Stimulated activated CD4-positive, alpha-beta T cell treated with anti-CD3 and anti-CD28 coated beads, Interleukin-2, amount 100 ng/mL, for 4 hours (primary cell): ENCODE measurements at places on chromosomes 2 and 18.

DNA sequence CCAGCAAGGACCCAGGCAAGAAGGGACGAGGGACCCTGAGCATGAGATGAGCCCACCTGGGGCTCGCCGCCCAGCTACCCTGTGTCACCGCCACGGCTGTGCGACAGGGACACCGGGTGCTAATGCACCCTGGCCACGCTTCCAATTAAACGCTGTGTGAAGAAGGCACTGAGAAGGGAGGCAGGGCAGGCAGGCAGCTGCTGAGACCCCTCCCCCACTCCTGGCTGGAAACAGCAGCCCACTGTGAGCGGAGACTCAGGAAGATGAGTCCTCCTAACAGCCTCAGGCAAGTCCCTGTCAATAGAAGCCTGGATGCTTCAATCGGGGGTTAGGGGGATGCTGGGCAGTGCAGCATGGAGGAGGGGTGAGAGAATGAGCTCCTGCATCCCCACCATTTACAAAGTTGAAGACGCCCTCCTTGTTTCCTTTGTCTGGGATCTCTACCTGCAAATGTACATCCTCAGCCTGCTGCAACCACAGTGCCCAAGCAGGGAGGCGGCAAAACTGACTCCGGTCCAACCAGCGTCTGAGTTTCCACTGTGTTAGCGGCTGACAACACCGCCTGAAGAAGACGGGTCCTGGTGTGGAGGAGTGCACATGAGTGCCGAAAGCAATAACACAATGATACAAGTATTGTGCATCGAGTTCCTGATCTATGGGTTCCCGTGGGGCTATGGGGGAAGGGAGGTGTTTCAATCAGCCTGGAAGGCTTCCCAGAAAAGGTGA, 12.8 kb downstream of the TMEM163 start:
- DNase-seq: no peak

DNA sequence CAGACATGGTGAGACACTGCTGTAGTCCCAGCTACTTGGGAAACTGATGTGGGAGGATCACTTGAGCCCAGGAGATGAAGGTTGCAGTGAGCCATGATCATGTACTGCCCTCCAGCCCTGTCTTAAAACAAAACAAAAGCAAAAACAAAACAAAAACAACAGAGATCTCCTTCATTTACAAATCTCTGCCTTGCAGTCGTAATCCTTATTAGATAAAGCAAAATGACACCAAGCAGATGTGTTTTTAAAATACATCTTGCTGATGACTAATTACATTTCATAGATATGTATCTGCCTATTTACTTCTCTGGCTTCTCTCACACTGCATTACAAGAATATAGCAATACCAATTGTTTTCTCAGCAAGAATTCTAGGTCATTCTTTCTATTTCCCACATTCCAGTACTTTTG, 22.8 kb downstream of the NFE2L2 start:
- DNase-seq: no peak

GRCh38 chr2:205692104-205692503, 9.8 kb downstream of the NRP2 start:
- no peak for DNase-seq

- no peak for DNase-seq
These were observed 32.9 kb downstream of the STEAP3 start for GRCh38 chr2:119256582-119256921.

DNA sequence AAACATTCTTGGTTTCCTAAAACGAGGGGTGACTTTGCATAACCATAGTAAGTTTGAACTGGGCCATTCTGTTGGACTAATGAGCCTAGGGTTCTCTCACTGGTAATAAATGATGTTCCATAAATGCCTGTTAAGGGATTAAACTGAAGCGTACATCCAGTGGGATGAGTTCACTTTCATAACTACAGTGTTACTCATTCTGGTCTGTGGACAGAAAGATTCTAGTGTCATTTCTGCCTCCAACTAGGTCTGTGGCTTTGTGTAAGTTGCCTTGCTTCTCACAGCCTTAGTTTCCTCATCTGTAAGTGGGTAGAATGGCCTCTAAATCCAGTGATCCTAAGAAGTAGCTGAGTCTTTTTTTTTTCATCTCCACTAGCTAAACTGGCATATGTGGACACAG, 1860.6 kb upstream of the PIK3C3 start:
- no peak for DNase-seq

- no peak for DNase-seq
These were observed 396.2 kb downstream of the ARHGAP15 start for GRCh38 chr2:143525402-143525860.

DNA sequence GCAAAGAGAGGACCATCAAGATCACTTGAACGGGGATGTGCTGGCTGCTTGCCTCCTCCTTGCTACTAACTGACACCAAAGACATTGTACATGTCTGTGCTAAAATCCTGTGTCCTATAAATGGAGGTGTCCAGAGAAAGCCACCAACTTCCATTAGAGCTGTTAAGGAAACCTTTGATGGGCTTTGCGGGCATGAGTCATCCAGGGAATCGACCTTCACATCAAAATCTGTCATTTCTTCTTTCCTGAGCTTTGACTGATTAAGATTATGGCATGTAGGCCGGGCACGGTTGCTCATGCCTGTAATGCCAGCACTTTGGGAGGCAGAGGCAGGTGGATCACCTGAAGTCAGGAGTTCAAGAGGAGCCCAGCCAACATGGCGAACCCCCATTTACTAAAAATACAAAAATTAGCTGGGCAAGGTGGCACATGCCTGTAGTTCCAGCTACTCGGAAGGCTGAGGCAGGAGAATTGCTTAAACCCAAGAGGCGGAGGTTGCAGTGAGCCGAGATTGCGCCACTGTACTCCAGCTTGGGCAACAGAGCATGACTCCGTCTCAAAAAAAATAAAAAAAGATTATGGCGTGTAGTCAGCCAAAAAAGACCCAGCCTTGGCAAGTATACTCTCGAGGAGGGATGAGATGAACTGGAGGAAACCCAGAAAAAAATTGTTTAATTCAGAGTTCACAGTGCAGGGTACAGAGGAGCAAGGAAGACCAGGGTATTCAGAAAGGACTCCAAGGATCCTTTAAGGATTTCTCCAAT, 115.8 kb downstream of the CABLES1 start:
- no peak for DNase-seq

GRCh38 chr18:48514786-48515185, 24.0 kb upstream of the CTIF start:
- no peak for DNase-seq

DNA sequence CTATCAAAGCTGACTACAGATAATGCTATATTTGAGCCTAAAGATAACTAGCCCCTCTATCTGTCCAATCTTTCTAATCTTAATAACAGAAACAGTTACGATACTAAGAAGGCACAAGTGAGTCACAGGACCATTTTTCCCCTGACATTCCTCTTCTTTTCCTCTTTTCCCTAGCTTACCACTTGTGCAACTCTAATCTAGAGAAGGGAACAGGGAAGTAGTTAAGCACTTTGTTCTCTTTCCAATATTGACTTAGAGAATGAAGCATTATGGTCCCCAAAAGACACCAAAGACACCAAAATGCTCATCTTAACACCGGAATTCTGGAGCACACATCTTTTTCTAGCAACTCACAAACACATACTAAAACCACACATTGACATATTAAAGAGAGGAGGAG, 1.8 kb downstream of the PDE11A start:
- no peak for DNase-seq

GRCh38 chr2:156199588-156199987, 132.9 kb downstream of the NR4A2 start:
- DNase-seq: no peak

- DNase-seq: no peak
These were observed 19.2 kb downstream of the CMPK2 start for GRCh38 chr2:6846540-6846939.

GRCh38 chr2:129936334-129936934, 43.0 kb upstream of the RAB6C start:
- DNase-seq: no peak

DNA sequence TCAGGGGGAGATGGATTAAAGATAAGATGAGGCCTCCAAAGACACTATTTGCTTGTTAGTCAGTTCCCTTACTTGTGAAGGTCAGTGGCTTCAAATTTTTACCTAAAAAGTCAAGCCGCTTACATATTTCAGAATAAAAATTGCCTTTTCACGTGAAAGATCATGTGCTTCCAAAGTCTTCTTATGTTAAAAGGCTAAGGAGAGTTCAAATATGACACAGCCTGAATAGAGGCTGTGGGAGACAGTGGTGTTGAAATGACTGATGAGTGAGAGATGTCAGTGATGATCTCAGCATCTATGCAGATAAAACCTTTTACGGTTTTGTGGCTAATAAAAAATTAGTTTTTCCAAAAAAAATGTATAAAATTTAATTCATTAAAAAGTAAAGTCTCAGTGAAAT, 40.5 kb downstream of the UPP2 start:
- DNase-seq: no peak

DNA sequence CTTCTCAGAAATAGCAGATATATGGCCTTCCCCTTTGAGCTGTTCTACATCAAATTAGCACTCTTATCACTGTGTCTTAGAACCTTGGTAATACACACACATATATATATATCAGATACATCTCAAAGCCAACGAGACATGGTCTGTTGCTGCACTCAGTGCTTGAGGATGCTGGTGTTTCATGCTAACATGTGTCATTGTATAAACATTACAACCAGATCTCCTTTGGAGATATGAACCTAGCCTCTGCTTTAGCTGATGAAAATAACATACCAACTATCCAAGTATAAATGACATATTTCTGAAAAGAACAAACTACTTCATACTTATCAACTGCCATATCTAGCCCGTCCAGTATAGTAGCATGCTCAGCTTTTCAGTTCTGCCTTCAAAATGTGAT, 226.7 kb upstream of the HNRNPA3 start:
- DNase-seq: no peak

DNA sequence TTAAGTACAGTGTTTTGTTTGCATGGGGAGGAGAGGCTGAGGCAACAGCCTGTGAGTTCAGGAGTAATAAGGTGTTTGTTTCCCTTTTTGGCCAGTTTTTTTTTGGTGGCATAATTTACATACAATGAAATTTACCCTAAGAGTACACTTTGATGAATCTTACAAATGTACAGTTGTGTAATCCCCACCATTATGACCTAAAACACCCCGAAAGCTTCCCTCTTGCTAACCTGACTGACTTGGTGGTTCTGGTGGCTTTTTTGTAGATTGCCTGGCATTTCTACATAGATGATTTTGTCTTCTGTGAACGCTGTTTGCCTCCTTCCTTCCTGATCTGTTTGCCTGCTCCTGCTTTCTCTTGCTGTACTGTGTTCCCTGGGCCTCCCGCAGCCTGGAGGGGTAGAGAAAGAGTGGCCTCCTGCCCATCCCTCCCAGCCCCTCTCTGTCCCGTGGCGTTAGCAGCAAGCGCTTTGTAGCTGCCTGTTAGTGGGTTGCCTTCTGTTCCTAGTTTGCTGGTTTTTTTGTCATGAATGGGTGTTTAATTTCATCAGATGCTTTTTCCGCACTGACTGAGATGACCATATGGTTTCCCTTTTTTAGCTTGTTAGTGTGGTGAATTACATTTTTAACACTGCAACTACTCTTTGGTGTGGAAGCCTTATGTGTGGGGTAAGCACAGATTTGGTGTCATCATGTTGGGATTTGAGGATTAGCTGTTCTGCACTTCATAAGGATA, 32.1 kb downstream of the ASAP2 start:
- DNase-seq: no peak

DNA sequence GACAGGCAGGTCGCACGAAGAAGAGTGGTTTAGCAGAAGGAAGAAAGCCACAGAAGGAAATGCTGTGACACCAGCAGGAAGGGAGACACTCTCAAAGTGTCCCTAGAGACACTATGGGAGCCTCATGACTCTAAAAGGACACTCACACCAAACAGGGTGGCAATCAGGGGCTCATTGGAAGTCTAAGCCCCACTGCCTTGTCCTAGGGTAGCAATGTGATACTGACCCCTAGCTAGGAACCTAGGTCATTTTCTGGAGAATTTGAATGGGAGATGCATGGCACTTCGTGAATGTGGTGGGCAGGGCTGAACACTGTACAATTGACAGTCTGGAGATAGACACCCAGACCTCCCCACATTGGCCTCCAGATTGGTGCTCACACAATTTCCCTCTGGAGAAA, 385.0 kb downstream of the EIPR1 start:
- no peak for DNase-seq

DNA sequence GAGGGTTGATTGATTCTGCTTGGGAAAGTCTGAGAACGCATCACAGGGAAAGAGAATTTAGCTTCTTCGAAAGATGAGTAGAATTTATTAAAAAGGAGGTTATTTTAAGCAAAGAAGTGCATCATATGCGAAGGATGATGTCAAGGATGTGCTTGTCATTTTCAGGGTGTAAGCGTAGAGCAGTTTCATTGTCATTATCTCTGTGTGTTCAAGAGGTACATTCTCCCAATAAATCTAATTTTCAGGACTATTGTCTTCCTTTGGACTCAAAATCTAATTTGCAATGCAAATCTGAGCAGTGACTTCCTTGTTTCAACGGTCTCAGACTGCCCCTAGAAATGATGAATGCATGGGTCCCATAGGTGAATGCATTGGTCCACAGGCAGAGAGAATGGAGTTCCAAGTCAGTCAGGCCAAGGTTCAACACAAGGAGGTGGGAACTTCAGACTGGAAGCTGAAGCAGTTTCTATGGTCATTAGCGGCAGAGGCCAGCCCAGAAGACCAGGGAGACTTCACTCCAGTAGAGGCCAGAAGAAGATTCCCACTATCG, 99.8 kb downstream of the CDC42EP3 start:
- DNase-seq: no peak

- no peak for DNase-seq
These were observed 87.5 kb downstream of the TFCP2L1 start for GRCh38 chr2:121197369-121198091.

DNA sequence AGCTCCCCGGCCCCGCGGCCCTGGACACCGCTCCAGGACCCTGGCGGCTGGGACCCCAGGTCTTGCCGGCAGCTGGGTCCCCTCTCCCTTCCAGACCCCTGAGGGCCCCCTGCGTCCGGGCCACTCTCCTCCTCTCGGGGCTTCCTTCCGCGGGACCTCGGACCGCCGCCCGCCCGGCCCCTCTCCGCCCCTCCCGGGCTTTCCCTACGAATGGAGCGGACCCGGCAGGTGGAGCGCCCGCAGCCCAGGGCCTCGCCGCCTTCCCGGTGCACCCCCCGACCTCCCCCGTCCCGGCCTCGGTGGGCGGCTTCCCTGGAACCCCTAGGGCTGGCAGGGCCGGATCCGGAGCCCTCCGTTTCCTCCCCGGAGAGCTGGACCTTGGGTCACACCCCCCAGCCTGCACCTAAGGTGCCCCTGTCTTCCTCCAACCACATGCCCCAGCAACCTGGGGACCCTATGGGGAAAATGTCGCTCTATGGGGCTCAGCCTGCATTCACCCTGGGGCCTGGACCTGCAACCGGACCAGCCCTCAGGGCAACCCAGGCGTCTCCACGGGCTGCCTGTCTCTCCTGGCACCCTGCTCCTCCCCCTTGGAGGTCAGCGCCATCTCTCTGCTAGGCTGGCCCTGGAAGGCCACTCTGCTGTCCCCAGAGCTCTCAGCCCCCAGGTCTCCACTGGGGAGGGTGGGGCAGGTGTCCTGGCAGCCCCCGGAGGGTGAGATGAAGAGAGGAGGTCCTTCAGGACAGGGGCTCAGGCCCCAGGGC, 730 bp downstream of the B3GNT7 start:
- no peak for DNase-seq
